T-helper 9 cell (primary cell): ENCODE measurements at places on chromosomes 3 and 15.

DNA sequence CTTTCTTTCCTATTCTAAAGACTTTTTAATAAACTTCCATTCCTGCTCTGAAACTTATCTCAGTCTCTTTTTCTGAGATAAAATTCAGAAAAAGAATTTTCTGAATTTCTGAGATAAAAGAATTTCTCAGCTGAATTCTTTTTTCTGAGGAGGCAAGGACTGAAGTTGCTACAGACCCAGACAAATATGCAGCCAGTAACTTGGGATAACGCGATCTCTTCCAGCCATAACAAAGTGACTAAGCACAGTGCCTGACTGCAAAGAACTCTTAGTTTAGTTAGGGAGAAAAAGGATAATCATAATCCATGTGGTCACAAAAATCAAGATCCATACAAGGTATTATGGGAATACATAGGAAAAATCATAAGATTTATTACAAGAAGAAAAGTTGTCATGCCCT, 222.0 kb upstream of the GAP43 start:
- no peak for DNase-seq

- DNase-seq, result no peak
Measured at GRCh38 chr15:63301088-63301487, 23.7 kb downstream of the APH1B start.

- DNase-seq, result no peak
Measured at GRCh38 chr3:126390751-126391150, 4.0 kb upstream of the CFAP100 start.

- DNase-seq, result peak; percentile 9
Measured at GRCh38 chr3:45688194-45688881, 858 bp upstream of the SACM1L start.

- DNase-seq, result no peak
Measured at GRCh38 chr3:189806171-189806951, 175.2 kb downstream of the TP63 start.

DNA sequence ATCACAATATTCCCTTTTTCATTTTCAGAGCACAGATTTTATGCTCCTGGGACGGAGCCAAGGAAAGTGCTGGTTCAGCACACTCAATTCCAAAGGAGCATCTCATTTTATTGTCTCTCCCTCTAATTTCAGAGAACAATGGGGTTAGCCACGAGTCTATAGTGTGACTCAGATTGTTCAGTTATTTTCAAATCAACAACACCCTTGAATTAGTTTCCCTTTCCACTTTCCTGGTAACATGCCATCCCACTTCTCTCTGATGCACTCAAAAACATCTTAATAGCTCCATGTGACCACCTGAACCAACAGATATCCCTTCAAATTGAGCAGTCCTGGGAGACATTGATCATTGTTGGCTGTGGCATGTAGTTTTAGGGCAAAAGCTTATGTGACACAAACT, 389.7 kb upstream of the MDFIC2 start:
- no peak for DNase-seq

DNA sequence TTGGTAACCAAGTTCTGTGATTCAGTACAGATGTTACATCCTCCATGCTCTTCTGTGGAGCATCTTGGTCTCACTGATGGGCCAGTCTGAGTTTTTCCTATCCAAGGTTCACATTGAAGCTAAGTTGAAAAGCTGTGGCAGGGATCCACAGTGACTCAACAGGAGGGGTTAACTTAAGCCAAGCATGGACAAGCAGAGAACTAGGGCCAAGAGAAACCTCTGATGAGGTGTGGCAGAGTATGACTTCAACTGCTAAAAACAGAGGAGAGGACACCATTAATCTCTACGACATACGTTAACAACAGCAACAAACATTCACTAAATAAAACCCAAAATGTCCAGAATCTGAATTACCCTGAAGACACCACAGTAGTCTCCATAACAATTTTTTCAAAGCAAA, 268.1 kb upstream of the UBE2E2 start:
- DNase-seq, result no peak

DNA sequence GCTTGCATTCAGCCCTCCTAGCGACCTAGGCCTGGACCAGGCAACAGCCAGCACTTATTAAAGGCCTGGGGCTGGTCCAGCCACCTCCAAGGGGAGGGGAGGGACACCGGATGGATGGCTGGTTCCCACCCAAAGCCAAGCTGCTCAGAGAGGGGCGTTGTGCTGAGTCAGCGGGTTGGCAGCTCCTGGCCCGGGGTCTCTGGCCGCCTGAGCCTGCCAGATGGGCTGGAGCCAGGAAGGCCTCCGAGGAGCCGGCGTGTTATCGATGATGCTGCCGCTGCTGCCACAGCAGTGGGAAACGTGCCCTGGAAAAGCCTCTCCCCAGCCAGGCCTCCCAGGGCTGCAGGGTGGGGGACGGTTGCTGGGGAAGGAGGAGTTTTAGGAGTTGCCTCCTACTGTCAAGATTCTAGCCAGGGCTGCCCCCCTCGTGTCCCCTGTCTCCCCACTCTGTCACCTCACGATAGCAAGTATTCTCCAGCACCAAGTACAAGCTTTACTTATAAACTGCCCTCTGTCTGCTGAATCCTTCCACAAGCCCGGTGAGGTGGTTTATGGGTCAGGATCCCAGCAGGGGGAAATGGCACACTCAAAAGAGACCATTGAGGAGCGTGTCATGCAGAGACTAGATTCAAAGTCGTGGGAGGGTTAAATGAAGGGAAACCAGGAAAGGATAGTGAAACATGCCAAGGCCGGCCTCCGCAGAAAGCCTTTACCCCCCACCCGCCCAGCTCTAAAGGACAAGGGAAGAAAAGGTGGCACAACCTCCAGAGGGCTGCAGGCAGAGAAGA, 43.2 kb upstream of the TSEN2 start:
- no peak for DNase-seq

- DNase-seq, result no peak
Measured at GRCh38 chr15:53397041-53397616, 362.3 kb downstream of the WDR72 start.

DNA sequence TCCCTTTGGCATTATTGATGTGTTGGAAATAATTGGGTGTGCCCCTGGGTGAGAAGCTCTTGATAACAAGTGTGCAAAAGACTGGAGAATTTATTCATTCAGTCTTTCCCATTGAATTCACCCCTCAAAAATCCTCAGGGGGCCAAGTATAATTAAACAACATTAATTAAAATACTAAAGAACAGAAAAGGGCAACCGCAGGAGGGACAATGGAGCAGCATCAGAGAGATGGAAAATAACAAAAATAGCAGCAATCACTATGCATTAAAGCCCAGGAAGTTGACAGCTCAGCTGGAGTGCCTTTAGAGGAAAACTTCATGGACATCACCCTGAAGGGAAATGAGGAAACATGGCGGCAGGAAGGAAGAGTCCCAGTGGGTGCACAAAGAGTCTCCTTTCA, 227.6 kb downstream of the MINAR1 start:
- DNase-seq, result no peak

DNA sequence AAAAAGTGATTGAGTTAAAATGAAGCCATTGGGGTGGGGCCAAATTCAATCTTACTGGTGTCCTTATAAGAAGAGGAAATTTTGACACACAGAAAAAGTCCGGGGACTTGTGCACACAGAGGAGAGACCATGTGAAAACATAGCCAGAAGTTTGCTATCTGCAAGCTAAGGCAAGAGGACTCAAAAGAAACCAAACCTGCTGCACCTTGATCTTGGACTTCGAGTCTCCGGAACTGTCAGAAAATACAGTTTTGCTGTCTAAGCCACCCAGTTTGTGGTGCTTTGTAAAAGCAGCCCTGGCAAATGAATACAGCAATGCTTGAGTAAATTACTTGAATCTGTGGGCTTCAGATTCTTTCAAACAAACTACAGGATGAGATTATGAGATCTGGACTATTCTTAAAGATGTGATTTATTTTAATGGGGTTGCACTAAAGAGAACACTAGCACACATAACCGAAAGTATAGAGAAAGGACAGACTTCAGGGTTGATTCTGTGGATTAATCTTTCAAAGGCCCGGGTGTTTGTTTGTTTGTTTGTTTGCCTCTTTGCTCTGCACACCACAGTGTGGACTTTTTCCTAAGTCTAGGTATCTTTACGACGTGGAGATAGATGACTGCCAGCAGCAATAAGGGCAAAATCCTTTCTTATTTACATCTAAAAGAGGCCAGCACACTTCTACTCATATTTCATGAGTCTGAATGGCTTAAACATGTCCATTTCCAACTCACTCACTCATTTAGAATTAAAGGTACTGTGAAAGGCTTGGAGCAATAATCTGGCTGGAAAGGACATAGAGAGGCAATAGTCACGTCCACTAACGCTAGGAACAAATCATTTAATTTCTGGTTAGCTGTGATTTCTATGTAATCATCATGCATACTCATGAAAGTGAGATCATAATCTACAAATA, 53.9 kb upstream of the SSR3 start:
- DNase-seq, result no peak

DNA sequence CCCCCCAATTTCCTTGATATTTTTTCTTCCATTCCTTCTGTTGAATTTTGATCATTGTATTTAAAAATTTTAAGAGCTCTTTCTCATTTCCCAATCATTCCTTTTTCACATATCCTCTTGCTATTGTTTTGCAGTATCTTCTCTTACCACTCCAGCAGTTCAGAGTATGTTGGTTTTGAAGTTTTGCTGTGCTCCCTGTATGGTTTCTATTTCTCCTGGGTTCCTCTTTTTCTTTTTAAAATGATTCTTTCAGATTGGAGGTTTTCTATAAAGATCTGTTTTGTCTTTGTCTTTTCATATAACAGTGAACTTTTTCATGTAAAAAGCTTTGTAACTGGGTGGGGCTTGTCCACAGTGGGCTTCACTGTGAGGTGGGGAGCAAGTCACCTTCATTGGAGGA, 12.8 kb downstream of the USP3 start:
- DNase-seq, result no peak

DNA sequence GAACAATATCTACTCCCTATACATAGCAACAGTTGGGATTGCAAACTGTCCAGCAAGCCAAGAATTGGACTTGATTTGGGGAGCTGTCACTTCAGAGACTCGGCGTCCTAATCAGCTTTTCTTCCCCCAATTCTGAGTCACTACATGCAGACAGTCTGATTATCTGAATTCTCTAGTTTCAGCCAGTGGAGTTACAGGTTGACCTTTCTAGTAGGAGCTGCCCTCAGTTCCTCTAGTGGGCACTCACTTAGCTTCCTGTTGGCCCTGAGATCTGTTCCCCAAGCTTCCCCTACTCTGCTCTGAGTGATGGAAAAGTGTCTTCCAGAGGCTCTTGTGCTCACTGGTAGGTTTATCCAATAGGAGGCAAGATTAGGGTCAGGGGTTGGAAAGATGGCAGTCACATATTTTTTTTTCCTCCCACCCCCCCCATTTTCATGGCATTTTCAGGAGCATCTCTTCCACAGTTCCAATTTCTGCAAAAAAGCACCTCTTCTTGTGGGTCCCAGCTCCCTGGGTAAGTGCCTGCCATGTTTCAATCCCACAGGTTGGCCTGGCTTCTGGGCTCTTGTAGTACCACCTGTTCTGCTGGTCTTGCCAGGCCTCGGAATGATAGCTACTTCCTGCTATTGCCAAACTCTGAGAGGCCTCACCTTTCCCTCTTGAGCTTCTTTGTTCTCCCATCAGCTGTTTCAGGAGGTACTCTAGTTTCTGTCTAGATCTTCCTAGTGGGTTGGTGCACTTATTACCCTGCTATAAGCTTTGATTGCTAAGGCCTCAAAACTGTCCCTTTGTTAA, 182.2 kb downstream of the RAP2B start:
- DNase-seq, result no peak

DNA sequence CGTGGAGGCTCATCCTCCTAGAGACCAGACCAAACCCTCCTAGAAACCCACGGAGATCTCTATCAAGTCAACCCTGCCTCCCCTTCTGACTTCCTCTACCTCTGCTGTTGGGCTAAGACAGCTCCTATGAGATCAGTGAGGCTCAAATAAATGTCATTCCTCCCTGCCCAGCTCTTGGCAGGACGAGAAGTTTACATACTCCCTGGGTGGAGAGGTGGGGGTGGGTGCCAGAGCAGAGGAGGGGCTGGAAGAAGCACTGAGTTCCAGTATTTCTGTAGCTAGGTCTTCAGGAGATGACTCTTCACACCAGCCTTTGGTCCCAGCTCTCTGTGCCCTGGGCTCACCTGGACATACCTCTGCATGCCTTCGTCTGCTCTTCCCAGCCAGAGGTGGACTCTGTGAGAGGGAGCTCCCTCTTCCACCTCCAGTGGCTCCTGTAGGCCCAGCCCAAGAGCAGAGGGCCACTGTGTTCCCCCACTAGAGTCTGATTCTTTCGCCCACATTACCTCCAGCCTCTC, 42.4 kb upstream of the TLE3 start:
- no peak for DNase-seq

DNA sequence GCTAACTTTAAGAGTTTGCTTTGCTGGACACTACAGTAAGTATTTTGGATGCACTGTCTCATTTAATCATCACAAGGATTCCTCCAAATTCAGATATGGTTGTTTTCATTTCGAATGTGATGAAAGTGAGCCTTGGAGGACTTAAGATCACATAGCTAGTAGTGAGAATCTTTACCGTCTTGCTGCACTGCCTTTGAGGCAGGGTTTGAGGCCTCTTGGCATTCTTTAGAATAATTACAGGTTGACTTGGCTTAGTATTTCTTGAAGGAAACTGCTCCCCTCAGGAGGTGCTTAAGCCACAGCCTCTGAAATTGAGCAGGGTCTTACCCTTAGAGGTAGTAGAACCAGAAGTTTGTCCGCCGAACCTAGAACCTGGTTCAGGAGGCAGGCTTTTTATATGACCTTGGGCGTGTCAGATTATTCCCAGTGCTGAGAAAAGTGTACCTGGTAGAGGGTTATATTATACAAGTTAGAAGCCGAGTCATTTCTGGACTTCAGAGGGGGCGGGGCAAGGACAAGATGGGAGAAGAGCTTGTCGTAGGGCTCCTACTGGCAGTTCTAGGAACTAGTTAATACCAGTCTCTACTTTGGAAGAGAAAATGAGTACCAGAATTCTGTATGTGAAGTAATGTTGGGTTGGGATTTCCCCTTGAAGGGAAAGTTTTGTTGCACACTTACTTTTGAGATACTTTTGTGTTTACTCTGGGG, 1.1 kb downstream of the TFG start:
- peak; percentile 33 for DNase-seq

DNA sequence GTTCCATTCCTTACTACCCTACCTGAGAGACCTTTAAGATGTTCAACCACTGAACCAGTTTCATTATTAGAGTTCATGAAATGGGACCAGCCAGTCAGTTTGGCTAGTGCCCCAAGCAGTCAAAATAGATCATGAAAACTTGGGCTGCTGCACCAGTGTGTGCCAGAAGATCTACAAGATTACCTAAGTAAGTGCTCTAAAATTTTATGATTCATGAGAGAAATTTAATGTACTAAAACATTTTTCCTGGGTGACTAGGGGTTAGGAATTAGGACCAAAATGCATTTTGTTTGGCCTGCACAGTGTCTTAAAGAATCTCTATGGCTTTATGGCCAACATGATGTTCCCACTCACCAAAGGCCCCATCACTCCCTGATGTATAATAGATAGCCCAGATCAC, 214.7 kb downstream of the ATP8B4 start:
- no peak for DNase-seq
